Activated naive CD8-positive, alpha-beta T cell treated with anti-CD3 and anti-CD28 coated beads for 36 hours (primary cell): ENCODE measurements at places on chromosomes 7 and 10. TPM values are rescaled to one million over a fixed set of nuclear protein-coding genes. Genes with fewer than 3 reads are reported as not detected.

DNA sequence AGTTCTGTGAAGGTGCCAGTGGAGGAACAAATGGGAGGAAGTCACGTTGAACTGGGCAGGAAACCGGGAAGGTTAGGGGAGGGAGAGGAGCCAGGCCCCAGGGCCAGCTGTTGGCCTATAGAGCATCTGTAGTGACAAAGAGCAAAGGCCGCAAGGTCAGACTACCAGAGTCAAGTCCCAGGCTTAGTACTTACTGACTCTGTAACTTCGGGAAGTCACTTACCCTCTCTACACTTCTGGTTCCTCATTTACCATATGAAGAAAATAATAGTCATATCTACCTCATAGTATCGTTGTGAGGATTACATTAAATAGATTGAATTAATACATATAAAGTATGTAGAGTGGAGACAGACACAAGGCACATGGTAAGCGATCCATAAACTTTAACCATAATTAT is 101.8 kb upstream of the FZD1 start:
- no peaks in the 10 kb centered on the region for H3K36me3 ChIP-seq
- DNase-seq = no peak
- H3K4me1 ChIP-seq = no peaks in the 10 kb centered on the region
- no peak overlapping the region for H3K27ac ChIP-seq
- H3K4me3 ChIP-seq = no peak overlapping the region
- no peaks in the 10 kb centered on the region for H3K27me3 ChIP-seq

DNA sequence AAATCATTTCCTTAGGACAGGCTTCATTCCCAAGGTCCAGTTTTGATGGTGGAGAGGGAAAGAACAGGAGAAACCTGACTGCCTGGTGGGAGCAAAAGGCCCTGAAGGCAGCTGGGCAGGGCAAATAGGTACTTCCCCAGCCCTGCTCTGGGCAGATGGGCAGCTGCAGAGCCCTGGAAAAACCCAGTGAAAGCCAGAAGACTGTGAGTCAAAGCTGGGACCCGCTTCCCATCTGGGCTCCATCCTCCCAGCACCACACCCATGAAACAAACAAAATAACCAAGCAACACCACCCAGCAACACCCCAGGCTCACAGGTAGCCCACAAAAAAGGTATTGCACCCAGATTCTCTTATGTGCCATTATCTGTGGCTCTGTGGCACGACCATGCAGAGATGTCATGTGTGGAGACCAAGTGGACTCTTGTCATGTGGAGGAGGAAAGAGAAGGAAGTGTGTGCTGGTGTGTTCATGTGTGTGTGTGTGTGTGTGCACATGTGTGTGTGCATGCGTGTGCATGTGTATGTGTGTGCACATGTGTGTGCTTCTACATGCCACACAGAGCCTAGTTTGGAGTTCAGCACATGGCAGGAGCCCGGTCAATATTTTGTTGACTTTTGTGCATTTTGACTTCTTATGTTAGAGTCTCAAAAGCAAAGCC is 9.8 kb downstream of the CLRN3 start:
- no peak overlapping the region for H3K4me3 ChIP-seq
- no peaks in the 10 kb centered on the region for H3K27me3 ChIP-seq
- no peaks in the 10 kb centered on the region for H3K36me3 ChIP-seq
- no peak for DNase-seq
- no peak overlapping the region for H3K27ac ChIP-seq

DNA sequence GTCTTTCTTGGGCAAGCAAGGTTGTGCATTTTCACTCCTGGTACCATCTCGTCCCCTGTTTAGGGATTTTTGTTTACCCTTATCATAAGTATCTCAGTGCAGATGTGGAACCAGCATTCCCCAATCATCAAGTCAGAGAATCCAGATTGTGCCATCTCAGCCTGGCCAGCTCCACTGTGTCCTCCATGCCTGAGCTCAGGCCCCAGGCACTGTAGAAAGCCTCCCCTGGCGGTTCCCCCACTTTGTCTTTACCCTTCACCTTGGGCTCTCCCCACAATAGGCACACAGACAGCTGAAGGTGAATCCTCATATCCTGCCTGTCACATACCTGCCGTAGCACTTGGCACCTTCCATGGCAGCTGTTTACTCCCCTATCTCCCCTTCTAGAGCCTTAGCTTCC is 264.7 kb upstream of the NFE2L3 start:
- peaks cover 35% of the 10 kb centered on the region for H3K27me3 ChIP-seq
- no peaks in the 10 kb centered on the region for H3K36me3 ChIP-seq
- no peak for DNase-seq

DNA sequence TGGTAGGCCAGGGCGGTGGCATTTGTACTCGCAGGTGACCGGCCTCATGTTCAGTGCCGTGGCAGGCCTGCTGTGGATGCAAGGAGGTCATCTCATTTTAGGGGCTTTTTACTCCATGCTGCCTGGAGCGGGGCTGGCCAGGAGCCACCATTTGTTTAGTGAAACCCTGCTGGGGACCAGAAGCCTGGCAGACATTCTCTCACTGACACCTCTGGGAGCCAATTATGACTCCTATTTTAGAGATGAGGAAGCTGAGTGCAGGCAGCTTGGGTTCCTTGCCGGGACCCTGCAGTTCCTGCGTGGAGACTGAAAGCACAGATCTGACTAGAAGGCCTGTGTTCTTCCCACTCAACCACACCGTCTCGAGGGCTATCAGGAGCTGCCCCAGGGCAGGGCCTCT is 186.6 kb downstream of the FANK1 start:
- H3K4me3 ChIP-seq = no peak overlapping the region
- H3K36me3 ChIP-seq = no peaks in the 10 kb centered on the region
- H3K27me3 ChIP-seq = peaks cover 12% of the 10 kb centered on the region
- no peak for DNase-seq
- no peaks in the 10 kb centered on the region for H3K4me1 ChIP-seq
- no peak overlapping the region for H3K27ac ChIP-seq

DNA sequence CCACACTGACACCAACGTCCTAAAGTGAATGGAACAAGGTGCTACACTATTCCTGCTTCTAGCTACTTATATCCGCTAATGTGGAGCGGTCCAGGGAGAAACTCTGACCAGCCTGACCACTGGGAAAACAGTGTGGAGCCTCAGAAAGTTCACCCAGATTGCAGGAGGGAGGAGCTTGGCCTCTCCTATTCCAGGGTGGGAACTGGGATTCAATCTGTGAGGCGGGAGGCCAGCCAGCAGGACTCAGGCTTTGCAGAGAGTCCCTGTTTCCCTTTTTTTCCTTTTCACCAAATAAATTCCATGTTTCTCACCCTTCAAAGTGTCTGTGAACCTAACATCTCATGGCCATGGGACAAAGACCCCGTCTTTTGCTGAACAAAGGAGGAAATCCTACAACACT is 86.4 kb upstream of the SEMA3C start:
- H3K27me3 ChIP-seq = no peaks in the 10 kb centered on the region
- no peak for DNase-seq
- H3K27ac ChIP-seq = no peak overlapping the region

DNA sequence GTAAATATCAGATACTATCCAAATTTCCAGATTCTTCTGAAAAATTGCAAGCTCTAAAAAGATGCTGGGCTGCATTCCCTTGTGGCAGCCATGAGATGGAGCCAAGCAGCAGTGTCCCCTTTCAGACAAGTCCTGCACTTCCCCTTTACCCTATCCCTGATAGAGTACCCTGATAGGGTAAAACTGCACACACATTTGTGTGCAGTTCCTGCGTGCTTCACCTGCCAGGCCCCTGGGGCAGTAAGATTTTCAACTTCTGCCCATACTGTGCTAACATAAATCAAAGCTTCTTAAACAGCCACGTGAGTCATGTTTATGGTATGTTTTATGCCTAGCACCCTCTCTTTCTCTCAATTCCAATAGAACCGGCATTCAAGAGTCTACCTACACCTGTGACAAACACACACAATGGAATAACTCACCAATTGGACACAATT is 52.2 kb downstream of the IFIT5 start:
- no peaks in the 10 kb centered on the region for H3K36me3 ChIP-seq
- no peak for DNase-seq
- no peak overlapping the region for H3K27ac ChIP-seq

GRCh38 chr7:64636386-64636785 is 29.5 kb upstream of the ZNF107 start:
- H3K4me3 ChIP-seq = no peak overlapping the region
- H3K27ac ChIP-seq = no peak overlapping the region
- no peaks in the 10 kb centered on the region for H3K27me3 ChIP-seq
- H3K36me3 ChIP-seq = no peaks in the 10 kb centered on the region

DNA sequence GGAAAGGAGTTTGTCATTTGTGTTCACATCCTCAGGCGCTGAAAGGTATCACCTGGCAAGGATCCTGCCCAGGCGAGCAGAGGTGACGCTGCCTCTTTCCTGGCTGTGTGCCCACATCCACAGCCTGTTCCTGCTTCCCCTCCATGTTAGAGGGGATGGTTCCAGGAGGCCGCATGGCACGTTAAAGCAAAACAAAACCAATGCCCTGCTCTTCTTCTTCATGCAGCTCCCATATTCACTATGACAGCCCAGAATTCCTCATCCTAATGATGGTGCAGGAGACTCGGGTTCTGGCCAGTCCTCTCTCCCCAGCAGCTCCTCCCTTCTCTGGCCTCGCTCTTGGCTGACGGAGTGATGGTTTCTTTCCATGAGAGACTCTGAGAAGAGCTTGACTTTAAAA is 678.5 kb upstream of the ANKRD30A start:
- no peak for DNase-seq
- H3K27me3 ChIP-seq = no peaks in the 10 kb centered on the region
- no peak overlapping the region for H3K27ac ChIP-seq
- no peaks in the 10 kb centered on the region for H3K4me1 ChIP-seq
- H3K4me3 ChIP-seq = no peak overlapping the region

DNA sequence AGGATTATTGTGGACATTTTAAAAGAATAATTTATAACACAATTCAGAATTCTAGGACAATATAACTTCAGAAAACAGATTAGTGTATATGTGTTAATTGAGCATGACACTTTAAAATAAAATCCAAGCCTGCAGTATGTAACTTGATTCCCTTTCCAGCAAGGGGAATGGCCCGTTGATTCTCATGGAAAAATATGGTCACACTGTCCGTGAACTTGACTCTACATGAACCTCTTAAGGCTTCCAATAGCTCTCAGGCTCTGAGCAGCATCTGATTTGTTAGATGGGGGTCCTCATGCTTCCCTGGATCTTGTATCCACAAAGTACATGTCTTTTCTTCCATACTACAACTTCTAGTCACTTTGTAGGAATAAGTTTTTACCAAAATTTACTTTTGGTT is 85.5 kb upstream of the AKR1E2 start:
- H3K4me3 ChIP-seq = no peak overlapping the region
- no peaks in the 10 kb centered on the region for H3K36me3 ChIP-seq
- H3K27me3 ChIP-seq = peaks cover 36% of the 10 kb centered on the region
- DNase-seq = no peak
- no peak overlapping the region for H3K27ac ChIP-seq

The GIMAP6 gene
- total RNA-seq = 34.8 TPM

The WDR91 gene
- total RNA-seq = 12.3 TPM

The HABP2 gene
- not detected for total RNA-seq

The VOPP1 gene
- total RNA-seq = 49.0 TPM

The COL28A1 gene
- total RNA-seq = 0.04 TPM

The DEPP1 gene
- total RNA-seq = 0.49 TPM

The ACTL6B gene
- not detected for total RNA-seq

The STOX1 gene
- 0.35 TPM for total RNA-seq
